Activated naive CD4-positive, alpha-beta T cell (primary cell): ENCODE measurements at places on chromosomes 2 and 18.

- no peak for DNase-seq
Observed at GRCh38 chr2:219041252-219041651, at the start of gene CFAP65. Gene CFAP65 (minus strand): TSS chr2:219041516. CDS start chr2:219039048, 2,468 bp downstream.

GRCh38 chr2:64534363-64534762, 10.2 kb downstream of the AFTPH start:
- DNase-seq, result no peak

DNA sequence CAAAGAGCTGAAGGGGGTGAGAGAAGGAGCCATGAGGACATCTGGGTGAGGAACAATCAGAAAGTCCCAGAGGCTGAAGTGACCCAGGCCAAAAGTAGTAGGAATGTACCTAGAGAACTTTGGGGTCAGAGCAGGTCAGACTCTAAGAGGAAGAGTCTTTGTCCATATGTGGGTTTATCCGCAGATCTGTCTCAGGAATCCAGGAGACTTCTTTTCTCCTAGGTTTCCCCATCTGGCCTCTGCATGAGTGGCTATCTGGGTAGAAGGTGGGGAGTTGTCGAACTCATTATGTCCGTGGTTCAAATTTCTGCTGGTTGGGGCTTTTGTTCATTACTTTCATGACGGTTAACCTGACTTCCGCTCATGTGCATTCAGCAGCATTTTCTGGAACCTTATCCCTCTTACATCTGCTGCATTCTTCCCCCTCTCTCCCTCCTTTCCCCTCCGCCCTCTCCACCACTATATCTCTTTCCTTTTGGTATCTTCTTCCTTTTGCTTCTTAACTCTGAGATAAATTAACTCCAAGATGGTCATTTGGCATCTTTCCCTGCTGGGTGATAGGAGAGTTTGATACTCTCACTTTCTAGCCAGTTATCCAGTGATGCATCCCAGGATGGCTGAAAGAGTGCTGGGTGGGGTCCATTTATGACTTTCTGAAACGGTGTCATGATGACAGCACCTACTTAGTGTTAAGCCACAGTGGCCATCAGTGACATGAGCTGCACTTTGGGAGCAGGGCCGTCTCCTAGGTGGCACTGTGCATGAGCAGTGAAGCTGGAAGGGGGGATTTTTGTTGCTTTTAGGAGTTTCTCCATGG, 2.1 kb downstream of the LIPG start:
- DNase-seq, result no peak

DNA sequence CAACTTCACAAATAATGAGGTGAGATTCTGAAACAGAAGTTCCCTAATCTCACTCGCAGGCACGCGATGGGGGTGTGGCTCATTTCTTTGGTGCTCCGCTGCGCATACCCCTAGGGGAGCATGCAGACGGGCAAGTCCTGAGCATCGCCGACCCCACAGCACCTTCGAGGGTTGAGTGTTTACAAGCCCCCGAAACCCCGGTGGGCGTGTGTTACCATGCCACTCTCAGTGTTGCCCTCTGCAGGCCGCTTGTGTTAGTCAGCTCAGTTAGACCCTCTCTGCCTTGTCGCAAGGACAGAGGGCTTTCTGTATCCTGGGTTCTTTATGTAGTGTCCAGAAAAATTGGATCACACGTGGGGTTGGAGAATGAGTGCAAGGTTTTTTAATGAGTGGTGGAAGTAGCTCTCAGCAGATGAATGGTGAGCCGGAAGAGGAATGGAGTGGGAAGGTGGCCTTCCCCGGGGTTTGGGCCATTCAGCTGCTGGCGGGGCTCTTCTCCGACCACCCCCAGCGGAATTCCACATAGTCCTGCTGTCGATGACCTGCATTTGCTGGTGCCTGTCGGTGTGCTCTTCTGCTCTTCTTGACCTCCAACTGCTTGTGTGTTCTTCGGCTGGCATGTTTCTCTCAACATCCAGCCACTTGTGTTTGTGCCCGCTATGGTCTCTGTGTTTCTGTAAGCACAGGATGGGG, 191.3 kb downstream of the RPRM start:
- DNase-seq, result no peak

DNA sequence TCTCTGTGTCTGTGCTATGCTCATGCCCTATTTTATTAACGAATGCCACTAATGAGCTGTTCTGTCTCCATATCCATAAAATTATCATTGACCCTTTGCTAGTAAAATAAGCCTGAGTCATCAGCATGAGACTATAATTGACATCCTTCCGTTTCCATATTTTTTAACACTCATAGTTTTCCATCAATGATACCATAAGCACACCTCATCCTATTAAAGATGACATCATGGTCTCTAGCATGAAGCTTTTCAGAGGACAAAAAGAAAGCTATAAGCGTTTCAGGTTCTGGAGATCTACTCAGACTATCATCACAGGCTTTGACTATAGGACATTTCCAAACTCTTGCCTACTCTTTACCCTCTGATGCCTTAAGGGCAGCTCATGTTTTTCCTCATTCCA, 1.2 kb upstream of the DSC2 start:
- DNase-seq, result no peak

- no peak for DNase-seq
Observed at GRCh38 chr18:37854396-37854795, 288.8 kb upstream of the CELF4 start.

GRCh38 chr2:1489486-1489885, 76.2 kb downstream of the TPO start:
- DNase-seq, result no peak

DNA sequence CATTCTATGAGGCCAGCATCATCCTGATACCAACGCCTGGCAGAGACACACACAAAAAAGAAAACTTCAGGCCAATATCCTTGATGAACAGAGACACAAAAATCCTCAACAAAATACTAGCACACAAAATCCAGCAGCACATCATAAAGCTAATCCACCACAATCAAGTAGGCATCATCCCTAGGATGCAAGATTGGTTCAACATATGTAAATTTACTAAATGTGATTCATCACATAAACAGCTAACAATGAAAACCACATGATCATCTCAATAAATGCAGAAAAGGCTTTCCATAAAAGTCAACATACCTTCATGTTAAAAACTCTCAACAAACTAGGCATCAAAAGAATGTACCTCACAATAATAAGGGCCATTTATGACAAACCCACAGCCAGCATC, 65.3 kb downstream of the WDPCP start:
- no peak for DNase-seq

GRCh38 chr2:170475878-170476277, 239.3 kb upstream of the SP5 start:
- DNase-seq, result no peak

GRCh38 chr18:3211236-3211992, 8.4 kb downstream of the MYOM1 start:
- no peak for DNase-seq

DNA sequence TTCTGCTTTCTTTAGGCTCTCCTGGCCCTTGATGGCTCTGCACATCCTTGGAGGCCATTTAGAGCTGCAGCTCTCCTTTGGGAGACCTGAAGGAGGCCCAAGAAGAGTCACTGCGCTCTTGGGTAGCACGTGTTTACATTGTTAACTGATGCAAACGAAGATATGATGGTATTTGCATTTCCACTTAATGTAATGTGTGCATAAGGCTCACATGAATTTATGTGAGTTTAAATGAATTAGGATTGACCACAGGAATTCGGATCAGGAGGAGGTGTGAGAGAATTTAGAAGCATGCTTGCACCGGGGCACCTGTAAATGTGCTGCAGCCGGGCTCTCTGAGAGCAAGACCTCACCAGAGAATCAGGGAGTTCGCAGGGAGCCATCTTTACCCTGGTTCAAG, 7.5 kb downstream of the SH3RF3 start:
- DNase-seq, result no peak

- DNase-seq, result no peak
Observed at GRCh38 chr2:234957834-234958135, 6.0 kb downstream of the SH3BP4 start.

DNA sequence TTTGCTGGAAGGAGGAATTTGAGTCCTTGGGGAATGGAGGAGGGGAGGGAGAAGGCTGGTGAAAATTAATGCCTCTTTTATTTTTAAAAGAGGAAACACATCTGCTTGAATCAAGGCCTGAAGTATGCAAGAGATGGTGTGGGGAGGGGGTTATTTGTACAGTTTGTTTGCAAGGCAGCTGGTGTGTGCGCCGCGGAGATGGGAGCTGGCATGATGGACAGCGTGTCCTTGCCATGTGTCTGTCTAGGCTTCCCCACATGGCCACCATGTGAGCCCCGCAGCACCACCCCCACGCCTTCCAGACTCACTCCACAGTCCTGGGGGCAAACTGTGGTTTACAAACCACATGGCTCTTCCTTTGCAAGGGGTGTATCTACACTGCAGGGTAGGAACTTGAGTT, 154.8 kb upstream of the APCDD1 start:
- no peak for DNase-seq

DNA sequence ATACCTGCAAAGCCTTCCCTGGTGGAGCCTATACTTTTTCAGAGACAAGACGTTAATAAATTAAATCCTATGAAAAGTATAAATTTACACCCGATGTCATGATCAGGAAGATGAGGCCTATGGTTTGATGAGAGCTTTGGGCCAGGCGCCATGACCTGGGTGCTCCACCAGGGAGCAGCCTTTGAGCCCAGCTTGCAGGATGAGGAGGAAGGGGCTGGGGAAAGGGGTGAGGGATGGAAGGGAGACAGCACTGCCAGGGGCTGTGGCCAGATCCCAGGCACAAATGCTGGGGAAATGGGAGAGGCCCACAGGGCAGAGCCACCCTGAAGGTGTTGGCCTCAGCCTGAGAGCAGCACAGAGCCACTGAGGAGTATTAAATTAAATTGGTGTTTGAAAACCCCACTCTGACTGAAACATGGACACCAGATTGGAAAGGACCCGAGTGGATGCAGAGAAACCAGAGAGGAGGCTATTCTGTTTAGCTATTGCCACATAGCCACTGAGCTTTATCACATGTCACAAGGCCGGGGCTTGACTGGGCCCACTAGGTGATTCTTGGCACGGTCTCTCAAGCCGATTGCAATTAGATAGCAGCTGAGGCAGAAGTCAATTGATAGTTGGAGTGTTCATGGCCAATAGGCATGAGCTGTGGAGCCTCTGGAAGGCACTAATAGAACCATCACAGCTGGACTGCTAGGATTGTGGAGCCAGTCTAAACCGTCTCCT, 9.6 kb upstream of the FAHD2A start:
- no peak for DNase-seq

GRCh38 chr2:69495861-69496260, 58.6 kb upstream of the NFU1 start:
- DNase-seq, result no peak

GRCh38 chr2:239386872-239387445, 13.9 kb downstream of the HDAC4 start:
- DNase-seq, result no peak

- DNase-seq, result no peak
Observed at GRCh38 chr2:163252199-163252598, 413.6 kb upstream of the KCNH7 start.

- no peak for DNase-seq
Observed at GRCh38 chr2:57343391-57344006, 703.1 kb upstream of the VRK2 start.

DNA sequence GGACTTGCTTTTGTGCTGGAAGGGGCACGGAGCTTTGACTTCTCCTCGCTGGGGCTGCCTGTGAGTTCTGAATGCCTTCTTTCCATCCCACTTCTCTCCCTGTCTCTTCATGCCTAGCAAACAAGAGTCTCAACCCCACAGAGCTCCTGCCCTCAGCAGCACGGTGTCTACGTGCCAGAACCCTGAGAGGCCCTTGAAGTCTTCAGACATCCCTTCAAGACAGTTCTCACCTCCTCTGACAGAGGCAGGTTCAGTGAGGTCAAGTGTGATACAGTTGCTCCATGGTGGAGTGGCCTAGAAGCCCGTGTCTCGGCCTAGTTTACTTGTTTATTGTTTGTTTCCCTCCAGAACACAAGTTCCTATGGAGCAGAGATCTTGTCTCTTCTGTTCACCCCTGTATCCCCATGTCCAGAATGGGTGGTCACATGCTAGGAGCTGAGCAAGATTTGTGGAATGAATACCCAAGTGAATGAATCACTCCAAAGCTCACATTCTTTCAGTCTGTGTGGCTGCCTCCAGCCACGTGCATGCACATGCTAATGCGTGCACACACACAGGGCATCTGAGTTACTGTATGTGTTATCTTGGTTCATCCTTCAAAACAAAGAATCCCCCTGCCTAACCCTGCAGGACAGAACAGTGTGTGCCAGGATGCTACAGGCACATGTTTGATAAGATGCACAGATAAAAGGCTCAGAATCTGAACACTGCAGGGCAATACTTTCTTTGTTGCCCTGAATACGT, 391.6 kb downstream of the NBAS start:
- no peak for DNase-seq

DNA sequence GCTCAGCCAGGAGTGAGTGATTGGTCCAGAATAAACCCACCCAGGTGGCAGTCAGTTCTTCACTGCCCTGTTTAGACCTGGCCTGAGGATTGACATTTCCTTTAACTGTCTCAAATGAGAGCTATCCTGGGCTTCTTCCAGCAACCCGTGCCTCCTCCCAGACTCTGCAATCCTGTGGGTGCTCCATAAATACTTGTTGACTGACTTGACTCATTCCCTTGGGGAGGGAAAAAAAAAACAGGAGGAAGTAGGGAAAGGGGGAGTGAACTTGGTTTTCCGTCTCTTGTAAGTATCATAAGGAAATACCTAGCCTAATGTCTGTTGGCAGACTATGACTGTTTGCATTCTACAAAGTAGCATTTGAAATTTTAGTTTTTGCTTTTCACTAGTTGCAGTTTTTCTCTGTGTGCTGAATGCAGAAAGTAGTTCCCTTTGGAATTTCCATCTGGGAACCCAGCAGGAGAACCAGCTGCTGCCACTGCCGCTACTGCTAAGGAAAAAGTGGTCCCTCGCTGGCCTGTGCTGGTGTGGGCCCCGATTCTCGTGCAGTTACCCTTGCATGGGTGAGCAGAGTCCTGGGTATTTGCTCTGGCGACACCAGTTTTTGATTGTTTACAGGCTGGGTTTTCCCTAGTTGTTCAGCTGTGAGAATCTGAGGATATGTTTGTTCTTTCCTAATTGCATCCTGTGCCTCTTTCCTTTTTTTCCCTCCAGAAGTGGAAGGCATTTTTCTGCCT, 78.8 kb downstream of the TGOLN2 start:
- DNase-seq, result no peak

- DNase-seq, result no peak
Observed at GRCh38 chr2:149164827-149165226, 126.3 kb downstream of the LYPD6B start.

DNA sequence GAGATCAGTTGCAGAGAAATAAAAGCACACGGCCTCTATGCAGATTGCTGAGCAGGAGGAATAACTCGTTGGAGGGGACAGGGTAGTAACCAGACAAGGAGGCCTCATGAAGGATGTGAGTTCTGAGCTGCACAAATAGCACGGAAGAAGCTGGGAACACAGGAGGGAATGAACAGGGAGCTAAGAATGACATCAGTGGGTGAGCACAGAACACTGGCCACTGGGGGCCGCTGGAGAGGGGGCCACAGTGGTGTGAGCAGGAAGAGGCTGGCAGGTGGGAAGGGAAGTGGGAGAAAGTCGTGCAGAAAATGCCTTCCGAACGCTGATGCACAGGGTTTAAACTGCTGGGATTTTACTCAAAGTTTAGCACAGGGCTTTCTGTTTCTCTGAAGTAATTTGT, 61.0 kb downstream of the ZAP70 start:
- DNase-seq, result no peak
